DMS153 (cell line): ENCODE measurements at places on chromosomes 12 and 14.
A peak's percentile ranks its signal among the peaks of the same experiment; 100 is the strongest.

- no peak for DNase-seq
Observed at GRCh38 chr14:95485222-95485819, 31.1 kb downstream of the SYNE3 start.

GRCh38 chr14:94058674-94059138 is 22.3 kb downstream of the DDX24 start:
- DNase-seq = no peak

GRCh38 chr12:58766513-58766870 is 153.8 kb downstream of the LRIG3 start:
- DNase-seq = no peak

GRCh38 chr14:78022059-78022458 is 148.1 kb upstream of the NRXN3 start:
- DNase-seq = peak; percentile 24

DNA sequence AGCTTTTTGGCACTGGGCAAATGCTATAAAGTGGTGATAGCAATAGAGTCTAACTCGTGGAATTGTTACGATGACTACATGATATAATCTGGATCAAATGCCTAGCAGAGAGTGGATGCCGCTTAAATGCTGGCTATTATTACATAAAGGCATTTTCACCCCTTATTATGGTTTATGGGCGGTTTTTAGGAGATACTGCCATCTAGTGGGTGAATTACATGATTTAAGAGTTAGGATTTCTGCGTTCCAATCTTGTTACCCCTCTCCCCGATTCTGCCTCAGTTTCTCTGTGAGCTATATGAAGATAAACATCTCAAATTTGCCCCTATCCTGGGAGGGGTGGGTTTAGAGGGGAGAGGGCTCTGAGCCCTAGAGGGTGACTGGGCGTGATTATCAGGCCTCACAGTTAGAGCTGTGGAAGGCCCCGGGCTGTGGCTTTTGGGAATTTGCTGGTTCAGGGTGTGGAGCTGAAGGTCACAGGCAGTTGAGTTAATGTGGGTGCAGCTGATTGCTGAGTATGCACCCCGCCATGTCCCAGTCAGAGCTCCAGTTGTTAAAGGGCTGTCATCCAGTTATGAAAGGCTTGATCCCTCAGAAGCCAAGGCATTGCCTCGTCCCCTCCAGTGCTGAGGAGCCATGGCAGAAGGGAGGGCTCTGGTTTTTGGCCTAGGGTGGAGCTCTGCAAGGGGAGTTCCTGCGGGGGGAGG is 14.4 kb downstream of the CLSTN3 start:
- DNase-seq = no peak

DNA sequence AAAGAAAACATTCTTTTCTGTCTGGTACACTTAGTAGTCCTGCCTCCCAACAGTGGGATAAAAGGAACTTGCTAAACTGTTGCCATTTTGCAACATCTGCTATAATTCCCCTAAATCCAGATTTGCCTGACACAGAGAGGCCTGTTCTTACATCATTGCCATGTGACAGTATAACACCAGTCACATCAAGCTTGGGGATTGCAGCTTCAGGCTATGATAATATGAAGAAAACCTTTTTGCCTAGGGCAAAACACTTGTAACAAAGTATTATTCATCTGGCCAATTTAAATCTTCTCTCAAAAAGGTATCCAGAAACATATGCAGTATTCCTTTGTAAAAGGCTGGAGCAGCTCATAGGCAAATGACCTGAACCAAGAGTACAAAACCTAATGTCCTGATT is 80.9 kb upstream of the OTX2 start:
- no peak for DNase-seq

GRCh38 chr12:83538361-83538965 is 851.8 kb downstream of the TMTC2 start:
- DNase-seq = no peak

DNA sequence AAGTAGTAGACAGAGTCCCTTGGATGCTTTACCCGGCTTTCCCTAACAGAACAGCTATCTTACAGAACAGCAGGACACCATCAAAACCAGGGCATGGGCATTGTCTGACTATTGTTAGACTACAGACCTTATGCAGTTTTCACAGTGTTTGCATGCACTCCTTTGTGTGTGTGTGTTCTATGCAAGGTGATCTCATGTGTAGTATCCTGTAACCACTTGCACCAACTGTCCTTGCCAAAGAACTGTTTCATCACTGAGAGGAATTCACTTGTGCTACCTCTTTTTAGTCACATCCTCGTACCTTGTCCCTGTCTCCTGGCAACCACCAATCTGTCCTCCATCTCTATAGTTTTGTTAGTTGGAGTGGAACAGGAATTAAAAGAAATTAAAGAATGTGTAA is 183.6 kb upstream of the PZP start:
- DNase-seq = no peak

- DNase-seq = no peak
Observed at GRCh38 chr14:21714318-21714929, 40.8 kb upstream of the OR4E1 start.

- DNase-seq = no peak
Observed at GRCh38 chr14:99270458-99271220, 1.4 kb downstream of the BCL11B start.

DNA sequence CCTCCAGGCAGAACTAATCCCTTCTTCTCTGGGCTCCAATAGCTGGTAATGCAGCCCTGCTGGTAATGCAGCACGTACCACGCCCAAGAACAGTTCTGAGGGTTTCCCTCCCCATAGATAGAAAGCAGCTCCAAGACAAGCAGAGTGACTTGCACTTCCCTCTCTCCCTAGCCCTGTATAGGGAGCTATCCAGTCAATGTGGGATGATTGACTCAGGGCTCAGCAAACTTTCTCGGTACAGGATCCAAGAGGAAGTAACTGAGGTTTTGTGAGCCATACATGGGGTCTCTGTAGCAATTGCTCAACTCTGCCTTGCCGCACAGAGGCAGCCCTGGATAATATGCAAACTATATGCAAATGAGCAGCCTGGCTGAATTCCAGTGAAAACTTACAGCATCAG is 15.5 kb upstream of the FKBP4 start:
- DNase-seq = no peak

DNA sequence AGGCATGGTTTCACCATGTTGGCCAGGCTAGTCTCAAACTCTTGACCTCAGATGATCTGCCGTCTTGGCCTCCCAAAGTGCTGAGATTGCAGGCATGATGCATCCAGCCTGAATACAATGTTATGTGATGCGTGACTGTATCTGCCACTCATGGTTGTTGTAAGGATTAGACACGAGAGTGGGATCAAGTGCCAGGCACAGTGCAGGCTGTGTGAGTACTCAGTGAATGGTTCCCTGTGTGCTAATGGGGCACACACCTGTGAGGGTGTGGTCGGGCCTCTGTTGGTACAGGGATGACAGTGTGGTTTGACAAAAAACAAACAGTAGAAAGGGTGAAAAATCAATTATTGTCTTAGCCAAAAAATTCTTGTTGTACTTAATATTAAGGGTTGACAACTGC is 61.8 kb downstream of the TECPR2 start:
- no peak for DNase-seq

DNA sequence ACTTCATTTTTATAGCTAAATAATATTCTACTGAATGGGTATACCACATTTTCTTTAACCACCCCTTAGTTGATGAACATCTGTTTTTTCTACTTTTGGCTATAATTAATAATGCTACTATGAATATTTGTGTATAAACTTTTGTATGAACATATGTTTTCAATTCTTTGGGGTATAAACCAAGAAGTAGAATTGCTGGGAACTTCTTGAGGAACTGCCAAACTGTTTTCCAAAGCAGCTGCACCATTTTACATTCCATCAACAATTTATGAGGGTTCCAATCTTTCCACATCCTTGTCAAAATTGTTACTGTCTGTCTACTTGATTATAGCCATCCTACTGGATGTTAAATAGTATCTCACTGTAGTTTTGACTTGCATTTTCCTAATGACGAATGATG is 221.8 kb downstream of the PRKD1 start:
- no peak for DNase-seq

GRCh38 chr12:9597365-9597764 is 10.4 kb downstream of the KLRB1 start:
- DNase-seq = no peak

DNA sequence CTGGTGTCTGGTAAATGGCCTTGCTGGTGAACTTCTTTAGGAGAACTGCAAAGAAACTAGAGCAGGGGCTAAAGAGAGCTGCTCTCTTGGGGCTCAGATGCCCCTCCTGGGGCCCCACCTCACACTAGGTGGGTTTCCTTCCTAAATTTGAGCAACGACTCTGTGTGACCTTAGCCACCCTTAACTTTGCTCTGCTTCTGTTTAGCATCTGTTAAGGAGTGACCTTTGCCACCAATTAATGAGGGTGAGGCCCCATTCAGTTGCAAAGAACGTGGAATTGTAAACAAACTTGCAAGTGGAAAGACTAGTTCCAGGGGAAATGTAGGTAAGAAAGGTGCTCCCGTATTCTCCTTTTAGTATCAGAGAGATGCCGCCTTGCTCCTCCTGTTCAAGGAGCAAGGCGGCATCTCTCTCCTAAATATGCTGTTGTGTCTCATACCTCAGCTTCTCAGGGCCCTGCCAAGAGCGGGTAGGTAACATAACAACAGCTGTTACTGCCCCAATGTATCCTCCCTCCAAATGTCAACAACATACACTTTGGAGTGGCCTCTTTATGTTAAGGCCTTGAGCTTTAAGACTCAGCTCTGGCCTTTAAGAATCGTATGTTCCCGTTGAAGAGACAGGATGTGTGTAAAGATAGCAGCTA is 77.6 kb upstream of the FUT8 start:
- peak; percentile 23 for DNase-seq

DNA sequence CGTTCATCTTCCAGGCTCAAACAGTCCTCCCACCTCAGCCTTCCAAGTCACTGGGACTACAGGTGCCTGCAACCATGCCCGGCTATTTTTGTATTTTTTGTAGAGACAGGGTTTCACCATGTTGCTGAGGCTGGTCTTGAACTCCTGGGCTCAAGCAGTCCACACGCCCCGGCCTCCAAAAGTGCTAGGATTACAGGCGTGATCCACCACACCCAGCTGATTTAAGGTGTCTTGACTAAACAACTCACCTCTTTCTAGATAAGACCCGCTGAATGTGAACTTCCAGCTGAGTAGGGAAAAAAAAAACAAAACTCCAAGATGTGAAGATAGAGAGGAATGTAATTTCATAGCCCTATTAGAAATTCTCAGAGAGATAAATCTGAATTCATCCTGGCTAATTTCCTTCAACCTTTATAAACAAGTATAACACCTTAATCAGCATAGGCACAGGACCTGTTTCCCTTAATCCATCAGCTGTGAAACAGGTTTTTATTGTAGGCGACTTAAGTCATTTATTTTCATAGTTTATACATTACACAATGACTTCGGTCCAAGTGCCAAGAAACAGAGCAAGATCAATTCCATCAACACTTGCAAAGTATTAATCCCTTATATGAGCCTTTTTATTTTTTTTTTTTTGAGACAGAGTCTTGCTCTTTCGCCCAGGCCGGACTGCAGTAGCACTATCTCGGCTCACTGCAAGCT is 51.5 kb downstream of the HCAR2 start:
- DNase-seq = no peak

GRCh38 chr14:77559381-77559780 is 57.1 kb downstream of the SPTLC2 start:
- DNase-seq = no peak

DNA sequence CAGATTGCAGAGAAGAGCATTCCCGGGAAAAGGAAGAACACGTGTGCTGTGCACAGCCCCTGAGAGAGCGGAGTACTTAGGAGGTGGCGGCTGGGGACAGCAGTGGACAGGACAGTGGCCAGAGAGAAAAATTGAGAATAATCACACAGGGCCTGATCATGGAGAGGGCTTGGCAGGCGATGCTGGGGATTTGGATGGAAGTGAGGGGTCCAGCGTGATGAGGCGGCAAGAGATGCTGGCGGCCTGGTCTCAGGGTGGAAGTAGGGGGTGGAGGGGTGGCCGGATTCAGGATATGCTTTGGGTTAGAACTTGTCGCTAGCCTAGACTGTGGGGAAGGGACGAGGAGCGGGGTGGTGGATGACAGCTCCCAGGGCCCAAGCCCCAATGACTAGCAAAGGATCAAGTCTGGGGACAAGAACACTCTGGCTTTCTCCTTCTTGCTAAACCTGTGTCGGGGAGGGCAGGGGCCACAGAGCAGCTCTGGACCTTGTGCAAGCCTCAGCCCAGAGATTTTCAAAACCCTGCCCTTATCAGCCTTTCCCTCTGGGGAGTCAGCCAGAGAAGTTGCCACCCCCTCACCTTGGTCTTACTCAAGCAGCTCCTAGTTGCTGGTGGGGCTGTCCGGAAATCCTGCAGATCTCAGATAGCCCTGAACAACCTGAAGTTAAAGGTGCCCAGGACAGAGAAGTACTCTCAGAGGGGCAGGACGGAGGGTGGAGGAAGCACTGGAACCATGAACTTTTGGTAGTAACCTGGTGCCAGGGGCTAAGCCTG is 1.3 kb downstream of the HVCN1 start:
- DNase-seq = no peak

DNA sequence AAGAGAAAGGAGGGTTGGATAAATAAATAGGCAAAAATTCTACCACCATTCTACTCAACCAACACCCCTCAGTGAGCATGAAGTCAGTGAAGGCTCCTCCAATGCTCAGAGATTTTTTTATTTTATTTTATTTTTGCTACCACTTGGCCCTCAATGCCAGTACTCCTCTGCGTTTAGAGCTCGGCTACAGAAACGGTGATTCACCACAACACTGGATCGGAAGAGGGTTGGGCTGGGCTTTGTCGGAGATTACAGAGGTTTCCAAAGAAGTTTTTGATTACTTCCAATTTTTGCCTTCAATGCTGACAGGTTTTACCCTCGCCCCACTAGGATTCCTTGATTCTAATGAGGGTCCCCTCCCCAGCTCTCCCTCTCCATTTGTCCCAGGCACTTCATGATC is 1027.2 kb upstream of the TMEM132C start:
- DNase-seq = no peak

- no peak for DNase-seq
Observed at GRCh38 chr12:1350055-1350933, 244.1 kb downstream of the FBXL14 start.

DNA sequence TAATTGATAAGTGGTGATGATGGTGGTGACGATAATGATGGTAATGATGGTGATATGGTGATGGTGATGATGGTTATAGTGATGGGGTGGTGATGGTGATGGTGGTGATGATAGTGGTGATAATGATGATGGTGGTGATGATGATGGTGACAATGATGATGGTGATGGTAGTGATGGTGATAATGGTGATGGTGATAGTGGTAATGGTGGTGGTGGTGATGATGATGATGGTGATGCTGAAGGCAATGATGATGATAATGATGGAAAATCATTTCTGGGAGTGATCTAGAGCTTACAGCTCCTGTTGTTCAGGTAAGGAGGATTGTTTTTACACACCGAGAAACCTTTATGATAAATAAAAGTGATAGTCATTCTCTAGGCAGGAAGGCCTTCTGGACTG is 33.9 kb downstream of the CCDC63 start:
- DNase-seq = no peak
